Bronchus fibroblast of lung (primary cell): ENCODE measurements at places on chromosomes 13 and 19. TPM values are rescaled to one million over a fixed set of nuclear protein-coding genes. Genes with fewer than 3 reads are reported as not detected.

The ETV2 gene
- total RNA-seq, result 0.89 and 1.5 TPM in 2 replicates

The RFPL4A gene
- not detected in 2 replicates for total RNA-seq

The LSM14A gene
- total RNA-seq, result 49.9 and 56.7 TPM in 2 replicates

The ZSWIM4 gene
- 3.9 and 4.9 TPM in 2 replicates for total RNA-seq

The ZNF790 gene
- 1.9 and 2.2 TPM in 2 replicates for total RNA-seq

The ANGPTL8 gene
- total RNA-seq, result not detected in 2 replicates

The BBC3 gene
- 14.7 and 16.8 TPM in 2 replicates for total RNA-seq

The CADM4 gene
- 1.5 and 2.2 TPM in 2 replicates for total RNA-seq

The TIMM50 gene
- total RNA-seq, result 134 and 139 TPM in 2 replicates

The RPL28 gene
- 462 and 817 TPM in 2 replicates for total RNA-seq

The COL5A3 gene
- 0.34 and 0.59 TPM in 2 replicates for total RNA-seq

The MATK gene
- total RNA-seq, result not detected in 2 replicates

The PPP1R13L gene
- total RNA-seq, result 2.7 and 3.3 TPM in 2 replicates

The LRG1 gene
- not detected in 2 replicates for total RNA-seq

The NCAN gene
- not detected in 2 replicates for total RNA-seq

The SLC46A3 gene
- 0.45 and 0.84 TPM in 2 replicates for total RNA-seq

The KLK6 gene
- total RNA-seq, result not detected in 2 replicates

The CGB8 gene
- total RNA-seq, result not detected in 2 replicates

The ZNF681 gene
- total RNA-seq, result 1.3 and 1.5 TPM in 2 replicates

The ADM5 gene
- 0.67 and 0.74 TPM in 2 replicates for total RNA-seq

The ARHGAP45 gene
- total RNA-seq, result 0.59 and 2.9 TPM in 2 replicates

The MIA gene
- total RNA-seq, result not detected in 2 replicates

The BCAM gene
- total RNA-seq, result 17.1 and 18.3 TPM in 2 replicates
